Immature natural killer cell (primary cell): ENCODE measurements at places on chromosomes 1 and 21.

GRCh38 chr1:160569806-160570205 lies 9.5 kb downstream of the CD84 start:
- no peak for DNase-seq

DNA sequence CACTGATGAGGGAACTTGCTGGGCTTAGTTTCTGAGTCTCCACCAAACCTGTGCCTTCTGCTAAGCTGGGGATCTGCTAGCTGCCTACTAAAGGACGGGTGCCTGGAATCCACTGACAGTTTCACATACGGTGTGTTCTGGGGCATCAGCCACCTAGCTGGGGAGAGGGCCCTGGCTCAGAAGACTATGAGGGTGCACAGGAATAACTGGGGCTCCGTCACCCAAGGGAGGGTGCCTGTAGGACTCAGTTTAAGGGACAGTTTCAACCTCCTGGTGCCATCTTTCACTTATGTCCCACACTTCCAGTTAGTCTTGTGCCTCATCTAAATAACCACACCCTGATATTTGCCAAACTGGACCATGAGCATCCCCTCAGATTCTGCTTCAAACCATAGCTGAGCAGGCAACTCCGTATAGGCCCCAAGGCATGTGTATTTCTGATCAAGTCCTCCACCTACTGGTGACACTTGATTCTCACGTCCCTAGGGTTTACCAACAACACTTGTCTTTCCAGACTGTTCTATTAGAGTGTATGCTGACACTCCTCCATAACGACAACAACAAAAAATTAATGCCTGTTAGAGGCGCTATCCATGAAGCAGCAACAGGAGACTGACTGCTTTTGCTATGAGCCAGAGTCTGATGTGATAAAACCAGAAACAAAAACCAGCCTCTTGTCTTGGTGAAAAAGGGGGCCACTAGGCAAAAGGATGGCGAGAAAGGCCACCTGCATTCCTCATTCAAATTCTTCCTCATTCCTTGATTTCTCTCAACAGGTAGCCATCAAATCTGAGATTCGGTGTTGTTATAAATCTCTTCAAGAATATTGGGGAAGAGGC lies 55.0 kb upstream of the PAXBP1 start:
- peak; percentile 7 for DNase-seq

DNA sequence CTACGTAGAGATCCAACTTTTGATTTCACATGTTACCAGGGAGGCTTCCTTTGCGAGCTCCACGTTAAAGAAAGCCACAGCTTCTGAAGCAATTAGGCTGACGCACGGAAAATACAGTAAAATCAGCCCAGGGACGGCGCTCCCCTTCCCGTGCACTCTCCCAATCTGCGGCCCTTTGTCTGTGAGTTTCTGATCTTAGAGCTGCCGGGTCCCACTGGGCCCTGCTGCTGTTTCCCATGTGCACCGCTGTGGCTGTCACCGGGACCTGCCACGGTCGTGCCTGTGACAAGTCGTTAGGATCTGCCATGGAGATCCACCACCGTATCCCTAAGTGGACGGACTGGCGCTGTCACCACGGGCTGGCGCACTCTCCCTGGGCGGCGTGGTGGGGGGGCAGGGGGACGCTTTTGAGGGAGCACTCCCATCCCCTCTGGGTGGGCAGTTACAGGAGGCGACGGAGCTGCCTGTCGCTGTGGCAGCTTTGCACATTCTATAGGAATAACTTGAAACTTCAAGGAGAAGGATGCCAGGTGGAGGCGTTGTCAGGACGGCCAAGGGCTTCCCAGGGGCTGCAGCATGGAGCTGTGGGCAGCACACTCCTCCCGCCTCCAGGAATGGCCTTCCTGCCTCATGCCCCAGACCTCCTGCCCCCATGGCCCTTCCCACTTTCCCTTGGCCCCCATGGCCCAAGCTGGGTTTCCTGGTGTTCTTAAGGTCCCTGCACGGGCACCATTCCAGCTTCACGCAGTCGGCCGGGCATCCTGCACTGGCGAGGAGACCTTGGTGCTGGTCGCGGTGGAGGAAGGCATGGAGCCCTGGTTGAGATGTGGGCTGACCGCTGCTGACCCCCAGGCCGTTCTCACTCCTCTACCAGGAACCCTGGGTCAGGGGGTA lies 85.1 kb downstream of the PRDM16 start:
- DNase-seq, result no peak

DNA sequence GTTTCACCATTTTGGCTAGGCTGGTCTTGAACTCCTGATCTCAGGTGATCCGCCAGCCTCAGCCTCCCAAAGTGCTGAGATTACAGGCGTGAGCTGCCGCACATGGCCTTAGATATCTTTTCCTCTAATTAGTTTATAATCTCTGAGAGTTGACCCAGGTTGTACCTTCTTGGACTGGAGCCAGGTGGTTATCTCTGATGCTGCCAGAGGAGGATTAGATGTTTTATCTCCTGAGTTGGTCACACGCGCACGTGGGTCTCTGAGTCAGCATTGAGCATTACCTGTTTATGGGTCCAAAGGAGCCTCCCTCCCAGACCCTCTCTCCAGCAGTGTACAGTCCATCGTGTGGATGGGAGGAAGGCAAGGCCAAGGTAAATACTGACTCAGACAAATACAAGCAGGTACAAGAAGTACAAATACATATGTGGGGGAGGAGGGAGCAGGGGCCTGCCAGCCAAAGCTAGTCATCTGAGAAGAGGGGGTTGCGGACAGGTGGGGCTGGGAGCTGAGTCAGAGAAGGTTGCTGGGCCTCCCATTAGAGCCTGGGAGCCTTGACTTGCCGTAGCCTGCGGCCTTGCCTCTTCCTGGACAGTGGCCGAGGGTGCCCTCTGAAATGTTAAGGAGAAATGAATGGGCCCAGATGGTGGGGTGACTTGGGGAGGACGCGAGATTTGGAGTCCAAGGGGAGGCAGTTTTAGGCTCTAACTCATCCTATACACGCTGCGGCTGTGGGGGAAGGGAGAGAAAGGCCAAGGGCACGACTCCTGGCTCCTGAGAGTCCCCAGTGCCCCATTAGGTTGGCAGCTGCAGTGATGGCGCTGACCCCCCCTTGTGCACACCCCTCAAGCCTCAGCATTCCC lies 13.1 kb downstream of the IL6R start:
- DNase-seq, result no peak

DNA sequence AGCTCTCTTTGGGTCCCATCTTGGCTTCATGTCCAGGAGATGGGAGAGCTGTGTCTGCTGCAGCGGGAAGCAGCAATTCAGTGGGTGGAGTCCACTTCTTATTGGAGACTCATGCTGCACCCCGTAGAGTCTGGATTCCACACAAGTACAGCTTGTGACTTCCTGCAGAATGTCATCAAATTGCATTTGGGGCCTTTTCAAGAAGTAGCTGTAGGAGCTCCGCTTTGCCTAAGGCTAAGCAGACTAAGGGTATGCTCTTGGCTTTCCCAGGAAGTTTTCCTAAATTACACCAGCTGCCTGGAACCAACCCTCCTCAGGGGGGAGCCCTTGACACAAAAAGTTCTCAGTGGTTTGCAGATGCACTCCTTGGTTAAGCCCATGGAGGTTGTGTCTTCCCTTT lies 5.7 kb upstream of the MOB3C start:
- no peak for DNase-seq

GRCh38 chr1:222420633-222421032 lies 127.3 kb downstream of the HHIPL2 start:
- DNase-seq, result peak; percentile 10

GRCh38 chr1:14027099-14027498 lies 327.1 kb downstream of the PRDM2 start:
- DNase-seq, result no peak

DNA sequence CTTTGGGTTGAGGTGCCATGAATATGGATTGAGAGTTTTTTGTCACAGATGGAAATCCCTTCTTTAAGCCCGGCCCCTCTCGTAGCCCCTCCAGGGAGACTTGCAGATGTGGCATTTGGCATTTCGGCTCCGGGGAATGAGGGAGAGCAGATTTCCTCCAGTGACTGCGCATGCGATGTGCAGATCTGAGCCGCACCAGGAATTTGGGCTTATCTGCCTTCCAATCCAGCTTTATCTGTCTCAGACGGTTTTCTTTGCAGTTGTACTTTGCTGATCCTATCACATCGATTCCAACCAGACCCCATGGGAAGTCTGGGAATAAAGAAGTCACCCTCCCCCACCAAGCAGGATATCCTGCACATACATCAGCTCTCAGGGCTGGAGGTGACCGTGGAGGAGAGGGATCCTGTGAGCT lies 11.7 kb downstream of the KIF26B start:
- no peak for DNase-seq

- no peak for DNase-seq
These were observed 41.5 kb downstream of the SLC66A1 start for GRCh38 chr1:19353596-19353995.

- no peak for DNase-seq
These were observed 6.8 kb downstream of the PFKFB2 start for GRCh38 chr1:207059881-207060280.

DNA sequence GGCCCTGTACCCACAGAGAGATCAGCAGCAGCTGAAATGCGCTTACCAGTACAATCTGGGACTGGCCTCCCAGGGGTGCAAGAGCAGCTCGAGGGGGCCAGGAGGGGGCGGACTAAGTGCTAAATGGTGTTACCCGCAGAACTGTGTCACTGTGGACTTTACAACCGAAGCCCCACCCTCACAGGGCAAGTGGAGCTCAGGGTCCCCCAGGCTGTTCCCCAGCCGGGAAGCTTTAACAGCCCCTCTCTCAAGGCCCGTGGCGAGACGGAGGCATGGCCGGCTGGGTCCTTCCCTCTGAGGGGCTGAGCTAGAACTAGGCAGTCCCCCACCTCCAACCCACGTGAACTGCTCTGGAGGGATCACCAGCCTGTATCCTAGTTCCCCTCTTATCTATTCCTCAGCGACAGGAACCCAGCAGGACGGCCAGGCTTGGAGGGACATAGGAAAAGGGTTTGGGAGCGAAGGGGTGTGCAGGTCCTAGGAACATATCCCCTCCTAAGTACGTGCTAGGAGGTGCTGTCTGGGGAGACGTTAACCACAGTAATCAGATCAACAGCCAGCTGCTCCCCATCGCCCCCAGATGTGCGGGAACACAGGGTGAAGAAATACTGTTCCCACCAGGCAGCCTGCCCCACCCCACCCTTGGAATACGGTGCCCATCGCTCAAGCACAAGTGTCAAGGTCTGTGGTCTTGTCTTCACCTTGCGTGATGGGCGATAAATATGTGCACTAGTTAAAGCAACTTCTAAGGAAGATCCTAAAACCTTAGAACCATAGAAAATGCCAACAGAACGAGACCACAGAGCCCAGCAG lies 24.4 kb downstream of the ZBTB17 start:
- peak; percentile 37 for DNase-seq

DNA sequence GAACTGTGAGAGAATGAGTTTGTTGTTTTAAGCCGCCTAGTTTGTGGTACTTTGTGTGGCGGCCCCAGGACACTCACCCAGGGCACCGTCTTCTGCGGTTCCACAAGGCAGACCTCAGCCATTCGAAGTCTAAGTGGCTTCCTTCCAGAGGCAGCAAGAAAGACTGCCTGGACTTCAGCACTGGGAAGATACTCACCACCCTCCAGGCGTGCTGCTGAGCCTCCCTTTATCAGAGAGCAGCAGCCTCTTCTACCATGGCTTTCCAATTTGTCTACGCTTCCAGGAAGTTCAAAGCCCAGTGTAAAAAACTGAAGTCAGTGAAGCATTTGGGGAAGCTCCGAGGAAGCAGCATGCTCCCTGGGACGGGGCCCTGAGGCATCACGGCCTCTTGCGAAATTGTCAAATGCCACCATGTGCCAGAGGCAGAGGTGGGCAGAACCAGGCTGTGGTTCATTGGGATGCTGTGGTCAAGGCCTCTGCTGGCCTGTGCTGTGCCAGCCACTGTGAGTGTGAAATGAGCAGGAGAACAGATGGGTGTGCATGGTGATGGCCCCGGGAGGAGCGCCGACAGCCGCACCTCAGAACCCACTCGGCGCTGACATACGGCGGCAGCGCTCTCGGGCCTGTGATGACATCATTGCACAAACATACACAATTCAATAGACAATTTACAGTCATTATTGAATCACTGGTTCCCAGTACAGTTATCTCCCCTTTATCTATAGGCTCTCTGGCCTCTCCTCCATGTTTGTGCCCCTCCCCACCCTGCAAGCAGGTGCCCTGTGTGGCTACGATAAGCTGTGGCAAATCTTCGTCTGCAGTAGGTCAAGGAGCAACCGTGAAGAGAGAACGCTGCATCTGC lies 110.4 kb downstream of the PDE9A start:
- DNase-seq, result no peak

DNA sequence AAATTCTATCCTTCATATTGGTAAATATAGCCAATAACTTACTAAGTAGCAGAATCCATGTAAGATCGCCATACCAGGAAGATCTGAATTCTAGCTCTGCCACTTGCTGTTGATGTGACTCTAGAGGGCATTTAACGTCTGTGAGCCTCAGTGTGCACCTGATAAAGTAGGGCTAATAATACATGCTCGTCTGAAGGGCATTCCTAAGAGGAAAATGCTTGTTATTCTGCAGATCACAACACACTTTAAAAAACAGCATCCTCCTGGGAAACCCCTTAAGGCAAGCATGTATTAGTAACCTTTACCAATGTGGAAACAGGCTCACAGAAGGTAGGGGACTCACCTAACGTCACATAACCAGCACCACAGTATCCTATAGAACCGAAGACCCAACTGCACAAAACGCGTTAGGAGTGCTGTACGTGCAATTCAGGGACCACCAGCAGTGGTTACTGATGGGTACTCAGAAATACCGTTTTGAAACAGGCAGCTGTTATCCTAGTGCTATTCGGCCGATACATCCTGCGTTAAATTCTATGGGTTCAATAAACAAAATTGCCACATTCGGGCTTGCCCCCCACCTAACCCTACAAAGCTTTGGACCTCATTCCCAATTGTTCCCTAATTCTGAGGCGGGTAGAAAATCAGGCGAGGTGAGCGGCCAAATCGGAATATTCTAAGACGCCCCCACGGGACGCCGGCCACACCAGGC lies 758 bp downstream of the DEPDC1 start:
- no peak for DNase-seq

GRCh38 chr1:72006092-72006491 lies 276.2 kb downstream of the NEGR1 start:
- DNase-seq, result no peak

- DNase-seq, result no peak
These were observed 86.2 kb downstream of the SLC66A1 start for GRCh38 chr1:19398309-19398760.

- DNase-seq, result no peak
These were observed 29.4 kb downstream of the SPATA17 start for GRCh38 chr1:217660353-217661062.

GRCh38 chr1:154094411-154094810 lies 60.5 kb downstream of the NUP210L start:
- DNase-seq, result no peak

DNA sequence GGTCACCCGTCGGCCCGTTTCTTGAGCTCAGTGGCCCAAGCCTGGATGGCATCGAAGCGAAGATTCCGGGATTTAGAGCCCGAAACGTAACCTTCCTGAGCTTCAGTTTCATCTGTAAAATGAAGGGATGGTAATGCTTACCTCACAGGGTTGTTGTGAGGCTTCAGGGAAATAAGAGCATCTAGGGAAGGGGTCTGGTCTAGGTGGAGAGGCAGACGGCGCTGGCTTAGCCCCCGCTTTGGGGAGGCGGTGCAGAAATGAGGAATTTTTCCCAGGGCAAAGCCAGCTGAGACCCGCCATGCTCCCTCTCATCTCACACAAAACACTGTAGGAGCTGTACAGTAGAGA lies 717 bp upstream of the MYCL start:
- no peak for DNase-seq

- DNase-seq, result no peak
These were observed 1.9 kb downstream of the MAP3K6 start for GRCh38 chr1:27364696-27365371.
